ENCODE measurements at places on chromosomes 1 and 21.

GRCh38 chr1:31215065-31215570 is 24.6 kb downstream of the NKAIN1 start:
- no peak for DNase-seq

GRCh38 chr1:6701437-6702153 is at the start of gene DNAJC11:
DNAJC11 (minus strand) TSS chr1:6701816; CDS start chr1:6701800, 16 bp downstream.
- peak; percentile 94 for DNase-seq

GRCh38 chr1:157849229-157849875 is 7.7 kb upstream of the CD5L start:
- no peak for DNase-seq

- no peak for DNase-seq
These were observed 383.3 kb upstream of the PROX1 start for GRCh38 chr1:213604477-213604876.

DNA sequence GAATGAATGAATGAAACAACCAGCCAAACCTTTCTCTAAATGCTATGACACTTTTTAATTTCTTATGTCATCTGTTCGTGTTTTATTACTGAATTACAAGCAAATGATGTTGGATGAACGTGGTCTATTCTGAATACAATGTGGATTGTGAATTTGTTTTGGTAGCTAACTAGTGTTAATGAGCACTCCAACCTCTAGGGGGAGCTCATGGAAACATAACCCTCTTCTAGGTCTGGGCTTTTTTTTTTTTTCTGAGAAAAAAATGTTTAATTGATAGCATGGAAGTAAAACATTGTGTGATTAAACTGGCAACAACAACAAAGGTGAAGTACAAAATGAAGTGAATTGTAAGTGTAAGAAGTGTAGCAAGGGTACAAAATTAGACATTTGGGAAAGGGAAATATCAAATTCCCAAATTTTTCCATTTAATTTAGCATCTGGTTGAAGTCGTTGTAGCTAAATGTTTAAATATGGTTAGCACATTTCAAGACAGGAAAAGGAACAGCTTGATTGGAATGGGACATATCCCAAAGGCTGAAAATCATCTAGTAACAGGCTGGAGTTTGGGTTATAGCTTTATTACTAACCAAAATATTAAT is 42.6 kb upstream of the PTGS2 start:
- no peak for DNase-seq
